ENCODE measurements at places on chromosomes 12 and 14.

- no peak overlapping the region for H3K4me3 ChIP-seq
- H3K36me3 ChIP-seq: no peaks in the 10 kb centered on the region
- no peak for DNase-seq
- no peaks in the 10 kb centered on the region for H3K4me1 ChIP-seq
Measured at GRCh38 chr14:65892315-65892714, 479.8 kb downstream of the FUT8 start.

GRCh38 chr14:59202031-59202430 lies 13.6 kb downstream of the DAAM1 start:
- H3K4me1 ChIP-seq: peaks cover 18% of the 10 kb centered on the region
- H3K4me3 ChIP-seq: no peak overlapping the region
- H3K27ac ChIP-seq: no peak overlapping the region
- DNase-seq: no peak

- no peaks in the 10 kb centered on the region for H3K27me3 ChIP-seq
- H3K27ac ChIP-seq: no peak overlapping the region
- no peak for DNase-seq
- H3K36me3 ChIP-seq: no peaks in the 10 kb centered on the region
- no peak overlapping the region for H3K4me3 ChIP-seq
- H3K4me1 ChIP-seq: no peaks in the 10 kb centered on the region
Measured at GRCh38 chr12:129276361-129277060, 423.2 kb downstream of the GLT1D1 start.

- peaks cover 3% of the 10 kb centered on the region for H3K36me3 ChIP-seq
- H3K4me3 ChIP-seq: no peak overlapping the region
- no peak for DNase-seq
- no peak overlapping the region for H3K27ac ChIP-seq
- H3K4me1 ChIP-seq: peaks cover 7% of the 10 kb centered on the region
Measured at GRCh38 chr14:88848571-88848970, 24.1 kb downstream of the TTC8 start.

- DNase-seq: no peak
- H3K27me3 ChIP-seq: no peaks in the 10 kb centered on the region
- H3K4me1 ChIP-seq: no peaks in the 10 kb centered on the region
- no peak overlapping the region for H3K4me3 ChIP-seq
Measured at GRCh38 chr12:6953442-6954315, 2.5 kb downstream of the PTPN6 start.

GRCh38 chr12:132389526-132390286 lies 60.3 kb upstream of the GALNT9 start:
- peaks cover 54% of the 10 kb centered on the region for H3K27me3 ChIP-seq
- no peak for DNase-seq
- no peak overlapping the region for H3K4me3 ChIP-seq
- no peak overlapping the region for H3K27ac ChIP-seq
- no peaks in the 10 kb centered on the region for H3K36me3 ChIP-seq
- H3K4me1 ChIP-seq: peaks cover 3% of the 10 kb centered on the region

DNA sequence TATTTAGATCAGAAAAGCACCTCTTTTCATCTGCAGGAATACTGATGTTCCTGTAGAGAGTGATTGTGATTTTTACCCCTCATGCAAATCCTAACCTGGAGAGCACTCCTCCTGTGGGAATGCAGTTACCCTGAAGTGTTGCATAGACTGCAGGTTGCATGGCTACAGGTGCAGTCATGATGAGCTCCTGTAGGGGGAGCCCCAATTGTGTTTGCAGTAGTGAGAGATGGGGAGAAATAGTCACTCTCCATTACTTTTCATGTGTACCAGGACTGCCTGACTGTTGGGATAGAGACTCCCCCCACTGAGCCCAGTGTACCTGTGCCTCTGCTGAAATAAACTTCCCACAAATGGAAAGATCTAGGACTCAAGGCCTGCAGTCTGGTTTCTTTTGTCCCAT lies 1086.5 kb downstream of the SLC6A15 start:
- peaks cover 4% of the 10 kb centered on the region for H3K36me3 ChIP-seq
- H3K4me3 ChIP-seq: no peak overlapping the region
- DNase-seq: no peak

All from mesothelial cell of epicardium (in vitro differentiated cells).